ENCODE measurements at places on chromosomes 1 and 21. TPM values are rescaled to one million over a fixed set of nuclear protein-coding genes. Genes with fewer than 3 reads are reported as not detected.

GRCh38 chr1:43541721-43542401 lies 11.2 kb downstream of the PTPRF start:
- H3K4me1 ChIP-seq = peaks cover 60% of the 10 kb centered on the region
- H3K27me3 ChIP-seq = no peaks in the 10 kb centered on the region

- H3K27ac ChIP-seq = no peak overlapping the region
- no peaks in the 10 kb centered on the region for H3K27me3 ChIP-seq
- H3K4me1 ChIP-seq = no peaks in the 10 kb centered on the region
- no peak for DNase-seq
- H3K4me3 ChIP-seq = no peak overlapping the region
- no peaks in the 10 kb centered on the region for H3K36me3 ChIP-seq
Measured at GRCh38 chr1:188027613-188028012, 1198.9 kb downstream of the PLA2G4A start.

- no peaks in the 10 kb centered on the region for H3K36me3 ChIP-seq
- H3K27me3 ChIP-seq = no peaks in the 10 kb centered on the region
- H3K27ac ChIP-seq = no peak overlapping the region
- no peaks in the 10 kb centered on the region for H3K4me1 ChIP-seq
- no peak overlapping the region for H3K4me3 ChIP-seq
Measured at GRCh38 chr1:226886122-226886901, 15.9 kb downstream of the PSEN2 start.

DNA sequence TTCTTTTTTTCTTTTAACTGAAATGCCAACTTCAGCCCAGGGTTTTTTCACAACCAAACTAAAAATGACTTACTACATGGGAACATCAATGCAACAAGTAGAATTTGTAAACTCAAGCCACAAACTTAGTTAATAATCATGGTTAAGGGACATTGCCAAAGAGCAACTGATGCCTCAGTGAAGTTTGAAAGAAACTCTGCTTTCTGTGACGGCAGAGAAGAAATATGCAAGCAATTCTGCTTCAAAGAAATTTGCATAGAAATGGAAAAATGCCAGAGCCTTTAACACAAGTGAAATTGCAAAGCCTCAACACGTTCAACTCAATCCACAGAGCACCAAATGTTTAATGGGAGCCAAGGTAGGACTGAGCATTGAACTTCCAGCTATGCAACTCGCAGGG lies 5.0 kb upstream of the CHD5 start:
- peaks cover 10% of the 10 kb centered on the region for H3K27me3 ChIP-seq
- no peak for DNase-seq
- H3K36me3 ChIP-seq = no peaks in the 10 kb centered on the region
- no peak overlapping the region for H3K4me3 ChIP-seq
- no peak overlapping the region for H3K27ac ChIP-seq

DNA sequence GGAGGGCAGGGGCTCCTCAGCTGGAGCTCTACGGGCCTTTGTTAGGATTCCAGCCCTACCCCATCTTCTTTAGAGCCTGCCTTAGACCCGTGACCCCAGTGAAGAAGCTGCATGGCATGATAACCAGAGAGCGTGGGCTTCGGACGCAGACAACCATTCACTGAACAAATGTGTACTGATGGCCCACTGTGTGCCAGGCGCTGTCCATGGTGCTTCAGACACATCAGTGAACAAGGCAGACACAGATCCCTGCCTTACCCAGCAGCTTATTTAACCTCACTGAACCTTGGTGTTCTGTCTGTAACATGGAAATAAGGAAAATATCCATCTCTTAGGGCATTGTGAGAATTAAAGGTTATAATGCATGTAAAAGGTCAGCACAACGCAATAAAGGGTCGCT lies 9.5 kb downstream of the CHIT1 start:
- H3K4me1 ChIP-seq = no peaks in the 10 kb centered on the region
- no peaks in the 10 kb centered on the region for H3K36me3 ChIP-seq
- H3K27me3 ChIP-seq = no peaks in the 10 kb centered on the region
- DNase-seq = no peak
- H3K4me3 ChIP-seq = no peak overlapping the region
- H3K27ac ChIP-seq = no peak overlapping the region

DNA sequence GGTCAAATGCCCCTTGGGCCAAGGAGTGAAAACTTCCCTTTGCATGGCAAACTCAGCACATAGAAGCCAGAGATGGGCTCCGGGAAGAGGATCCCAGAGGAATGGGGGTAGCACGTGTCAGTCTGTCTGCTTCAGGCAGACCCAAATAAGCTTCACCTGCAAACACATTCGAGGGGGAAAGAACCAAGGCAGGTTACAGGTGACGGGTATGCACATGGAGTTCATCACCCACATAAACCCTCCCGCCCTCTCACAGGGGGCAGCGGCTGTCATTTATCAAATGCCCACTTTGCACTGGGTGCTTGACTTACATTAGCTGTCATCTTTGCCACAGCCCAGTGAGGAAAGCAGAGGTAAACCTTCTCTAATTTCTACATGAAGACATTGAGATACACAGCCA lies 73.0 kb upstream of the TLR5 start:
- no peak overlapping the region for H3K4me3 ChIP-seq
- no peak overlapping the region for H3K27ac ChIP-seq
- H3K27me3 ChIP-seq = no peaks in the 10 kb centered on the region
- H3K36me3 ChIP-seq = no peaks in the 10 kb centered on the region
- DNase-seq = no peak
- H3K4me1 ChIP-seq = no peaks in the 10 kb centered on the region

DNA sequence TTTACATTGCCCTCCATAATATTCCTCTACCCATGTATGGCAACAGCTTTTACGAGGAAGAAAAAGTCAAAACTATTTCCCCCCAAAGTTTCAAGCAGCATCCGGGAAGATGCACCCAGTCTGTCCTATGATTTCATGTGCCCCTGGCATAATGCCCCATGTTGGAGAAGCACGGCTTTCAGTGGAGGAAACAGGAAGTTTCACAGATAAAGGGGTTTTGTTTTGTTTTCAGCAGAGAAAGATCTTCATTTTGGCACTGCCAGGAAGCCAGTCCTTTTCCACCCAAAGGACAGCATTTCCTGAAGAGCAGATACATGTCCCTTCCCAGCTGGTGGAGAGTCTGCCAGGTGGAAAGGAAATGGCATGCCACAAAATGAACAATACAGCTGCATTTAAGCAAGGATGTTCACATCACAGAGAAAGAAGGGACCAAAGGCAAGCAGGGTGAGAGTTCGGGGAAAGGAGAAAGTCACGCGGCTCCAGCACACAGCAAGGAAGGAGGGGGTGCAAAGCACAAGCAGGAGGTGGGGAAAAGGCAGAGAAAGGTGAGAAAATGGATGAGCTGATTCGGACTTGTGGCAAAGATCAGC lies 95.3 kb upstream of the HIVEP3 start:
- no peak for DNase-seq
- H3K4me3 ChIP-seq = no peak overlapping the region
- no peaks in the 10 kb centered on the region for H3K4me1 ChIP-seq
- no peaks in the 10 kb centered on the region for H3K27me3 ChIP-seq
- H3K36me3 ChIP-seq = no peaks in the 10 kb centered on the region

DNA sequence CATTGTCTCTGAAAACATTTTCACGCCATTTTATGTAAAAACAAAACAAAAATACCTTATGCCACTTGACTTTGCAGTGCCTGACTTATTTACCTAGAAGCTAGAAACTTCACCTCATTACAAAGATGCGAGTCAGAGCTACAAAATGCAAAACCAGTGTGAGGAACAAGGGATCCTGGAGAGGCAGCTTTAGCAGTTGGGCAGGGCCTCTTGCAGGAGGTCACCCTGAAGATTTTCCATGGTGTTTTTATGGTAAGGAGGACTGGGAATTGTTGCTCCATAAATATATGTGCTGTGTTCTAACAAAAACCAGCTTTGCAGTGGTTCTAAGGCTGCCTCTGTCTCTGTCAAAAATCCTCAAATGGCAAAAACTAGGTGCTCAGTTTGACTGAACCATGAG lies 36.4 kb upstream of the TARBP1 start:
- H3K27ac ChIP-seq = peak overlapping the region; percentile 26
- no peaks in the 10 kb centered on the region for H3K27me3 ChIP-seq
- H3K4me3 ChIP-seq = no peak overlapping the region
- H3K36me3 ChIP-seq = no peaks in the 10 kb centered on the region
- no peaks in the 10 kb centered on the region for H3K4me1 ChIP-seq

GRCh38 chr1:201469645-201470074 lies 672 bp upstream of the PHLDA3 start:
- no peaks in the 10 kb centered on the region for H3K36me3 ChIP-seq
- peak overlapping the region; percentile 93 for H3K27ac ChIP-seq
- H3K27me3 ChIP-seq = no peaks in the 10 kb centered on the region
- no peak for DNase-seq
- peak overlapping the region; percentile 64 for H3K4me3 ChIP-seq
- H3K4me1 ChIP-seq = peaks cover 9% of the 10 kb centered on the region

- no peak for DNase-seq
- no peak overlapping the region for H3K27ac ChIP-seq
- H3K36me3 ChIP-seq = no peaks in the 10 kb centered on the region
- no peak overlapping the region for H3K4me3 ChIP-seq
- H3K4me1 ChIP-seq = peaks cover 4% of the 10 kb centered on the region
Measured at GRCh38 chr1:3799976-3800685, 3.8 kb upstream of the LRRC47 start.

DNA sequence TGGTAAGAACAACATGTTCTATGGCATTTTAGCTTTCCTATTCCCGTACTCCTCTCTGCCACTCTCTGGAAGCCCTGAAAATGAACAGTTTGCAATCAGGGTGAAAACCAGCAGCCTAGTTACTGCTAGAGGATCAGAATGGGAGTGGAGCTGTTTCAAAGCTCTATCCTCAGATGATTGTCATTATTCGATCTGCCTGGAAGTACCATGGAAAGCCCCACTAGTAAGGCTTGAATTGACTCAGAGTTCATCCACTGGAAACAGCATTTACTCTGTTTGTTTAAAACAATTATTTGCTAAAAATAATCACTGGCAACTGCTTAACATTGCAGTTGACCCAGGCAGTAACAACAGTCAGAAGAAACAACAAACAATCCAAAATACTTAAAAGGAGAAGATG lies 91.2 kb downstream of the USH2A start:
- H3K4me1 ChIP-seq = no peaks in the 10 kb centered on the region
- H3K27me3 ChIP-seq = no peaks in the 10 kb centered on the region
- no peaks in the 10 kb centered on the region for H3K36me3 ChIP-seq
- H3K27ac ChIP-seq = no peak overlapping the region
- DNase-seq = no peak
- H3K4me3 ChIP-seq = no peak overlapping the region

DNA sequence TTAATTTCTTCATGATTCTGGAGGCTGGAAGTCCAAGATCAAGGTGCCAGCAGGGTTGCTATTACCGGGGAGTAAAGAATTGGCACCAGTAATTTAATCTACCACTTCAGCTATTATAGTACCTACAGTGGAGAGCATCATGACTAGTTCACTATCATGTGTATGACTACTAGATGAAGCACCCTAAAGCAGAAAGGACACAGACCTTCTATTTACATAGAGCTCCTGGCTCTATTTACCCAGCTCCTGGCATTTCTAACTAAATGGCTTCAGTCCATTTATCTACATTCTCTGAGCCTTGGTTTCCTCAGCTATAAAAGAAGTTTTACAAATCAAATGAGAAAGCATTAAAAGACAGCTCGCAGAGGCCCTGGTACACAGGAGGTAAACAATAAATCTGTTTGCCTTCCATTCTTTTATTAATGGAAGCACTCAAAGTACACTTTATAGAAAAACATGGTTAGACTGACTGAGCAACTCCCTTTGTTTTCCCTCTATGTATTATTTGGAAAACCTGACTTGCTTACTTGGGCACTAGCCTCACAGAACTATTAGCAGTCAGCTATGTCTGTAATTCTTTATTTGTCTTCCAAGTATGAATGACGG lies 203.0 kb downstream of the SLC35F3 start:
- no peak for DNase-seq
- no peak overlapping the region for H3K4me3 ChIP-seq
- no peak overlapping the region for H3K27ac ChIP-seq
- H3K36me3 ChIP-seq = no peaks in the 10 kb centered on the region

DNA sequence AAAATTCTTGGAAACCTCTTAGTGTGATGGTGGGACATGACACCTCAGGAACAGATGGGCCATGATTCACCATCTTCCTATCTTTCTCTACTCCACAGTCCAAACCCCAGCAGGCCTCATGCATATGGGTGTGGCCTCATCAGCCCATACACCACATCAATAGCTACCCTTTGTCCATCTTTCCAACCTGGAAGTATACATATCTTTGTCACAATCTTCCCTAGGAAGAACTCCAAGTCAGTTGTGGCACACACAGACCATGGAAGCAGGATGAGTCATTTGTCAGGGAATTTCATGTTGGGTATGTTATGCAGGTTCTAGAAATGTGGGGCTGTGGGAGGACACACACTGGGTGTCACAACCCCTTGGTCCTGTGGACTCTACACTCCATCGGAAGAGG lies 30.5 kb upstream of the CLCA4 start:
- DNase-seq = no peak
- H3K4me1 ChIP-seq = no peaks in the 10 kb centered on the region
- no peaks in the 10 kb centered on the region for H3K27me3 ChIP-seq
- no peaks in the 10 kb centered on the region for H3K36me3 ChIP-seq

DNA sequence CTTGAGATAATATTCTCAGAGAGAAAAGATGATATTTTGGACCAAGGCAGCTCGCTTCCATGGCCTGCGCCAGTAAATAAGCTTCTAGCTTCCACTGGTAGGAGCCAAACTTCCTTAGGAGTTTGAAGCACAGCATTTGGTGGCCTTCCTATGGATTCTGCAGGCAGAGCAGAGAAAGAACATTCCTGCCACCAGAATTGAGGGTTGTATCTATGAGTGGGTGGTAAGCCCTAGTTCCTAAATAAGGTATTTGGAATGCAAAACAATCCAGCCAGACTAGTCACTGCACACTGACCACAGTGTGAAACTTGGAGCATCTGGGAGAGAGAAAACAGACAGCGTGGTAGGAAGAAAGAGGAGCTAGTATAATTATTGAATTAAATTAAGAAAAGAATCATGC lies 54.1 kb upstream of the BCAR3 start:
- H3K4me1 ChIP-seq = peaks cover 3% of the 10 kb centered on the region
- no peak overlapping the region for H3K27ac ChIP-seq
- no peak overlapping the region for H3K4me3 ChIP-seq
- H3K36me3 ChIP-seq = no peaks in the 10 kb centered on the region

DNA sequence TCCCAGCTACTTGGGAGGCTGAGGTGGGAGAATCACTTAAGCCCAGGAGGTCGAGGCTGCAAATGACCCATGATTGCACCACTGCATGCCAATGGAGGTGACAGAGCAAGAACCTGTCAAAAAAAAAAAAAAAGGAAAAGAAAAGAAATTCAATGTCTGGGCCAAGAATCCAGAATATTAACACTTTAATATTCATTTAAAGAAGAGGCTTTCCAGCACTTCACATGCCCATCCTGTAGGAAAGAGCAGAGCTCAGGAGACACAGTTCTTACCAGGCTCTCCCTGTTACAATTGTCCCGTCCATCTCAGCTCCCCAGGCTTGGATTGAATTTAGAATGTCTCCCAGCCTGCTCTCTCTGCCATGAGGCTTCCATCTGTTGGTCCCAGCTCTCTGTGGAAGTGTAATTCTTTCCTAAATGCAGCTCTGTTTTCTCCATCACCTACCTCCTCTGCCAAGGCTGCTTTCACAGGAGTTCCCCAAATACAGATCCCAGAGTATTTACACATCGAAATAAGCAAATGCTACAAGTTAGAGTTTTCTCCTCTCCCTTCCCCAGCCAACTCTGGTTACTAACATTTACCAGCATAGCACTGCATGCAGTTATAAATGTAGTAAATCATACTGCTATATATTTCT lies 116.6 kb upstream of the CDC42BPA start:
- H3K4me3 ChIP-seq = no peak overlapping the region
- no peak for DNase-seq
- H3K36me3 ChIP-seq = no peaks in the 10 kb centered on the region
- no peaks in the 10 kb centered on the region for H3K27me3 ChIP-seq

Gene FCRL6
- total RNA-seq = 0.80 TPM

Gene IGFN1
- total RNA-seq = 1.3 TPM

Gene UBL4B
- 1.6 TPM for total RNA-seq

Gene EPS8L3
- total RNA-seq = not detected

Gene ADGRB2
- 4.9 TPM for total RNA-seq

Gene LRRIQ3
- 0.33 TPM for total RNA-seq

Gene NOL9
- 29.6 TPM for total RNA-seq

Measured in breast epithelium (tissue), 4 donors.